Ureter (tissue), 1 donor: ENCODE measurements at places on chromosomes 12 and 14. TPM values are rescaled to one million over a fixed set of nuclear protein-coding genes. Genes with fewer than 3 reads are reported as not detected.

SYT10 gene
- 0.16 TPM for total RNA-seq

SERPINA1 gene
- total RNA-seq, result 13.8 TPM

GALNT16 gene
- 1.6 TPM for total RNA-seq

DNA sequence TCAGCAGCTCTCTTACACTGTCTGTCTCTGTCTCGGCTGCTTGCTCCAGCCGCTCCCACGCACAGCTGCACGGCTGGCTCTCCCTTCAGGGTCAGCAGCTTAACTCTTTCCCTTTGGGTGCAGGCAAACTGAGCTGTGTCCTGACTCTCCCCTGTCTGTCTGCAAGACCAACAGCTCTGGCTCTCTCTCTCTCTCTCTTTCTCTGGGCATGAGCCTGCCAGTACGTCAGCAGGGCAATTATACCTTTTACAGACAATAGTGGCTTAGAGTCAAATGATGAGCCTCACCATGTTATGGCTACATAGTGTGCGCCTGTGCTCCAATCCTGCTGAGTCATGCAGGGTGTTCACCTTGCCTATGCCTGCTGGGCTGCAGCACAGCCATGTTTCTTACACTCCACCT lies 120.5 kb upstream of the DDHD1 start:
- DNase-seq, result no peak

DNA sequence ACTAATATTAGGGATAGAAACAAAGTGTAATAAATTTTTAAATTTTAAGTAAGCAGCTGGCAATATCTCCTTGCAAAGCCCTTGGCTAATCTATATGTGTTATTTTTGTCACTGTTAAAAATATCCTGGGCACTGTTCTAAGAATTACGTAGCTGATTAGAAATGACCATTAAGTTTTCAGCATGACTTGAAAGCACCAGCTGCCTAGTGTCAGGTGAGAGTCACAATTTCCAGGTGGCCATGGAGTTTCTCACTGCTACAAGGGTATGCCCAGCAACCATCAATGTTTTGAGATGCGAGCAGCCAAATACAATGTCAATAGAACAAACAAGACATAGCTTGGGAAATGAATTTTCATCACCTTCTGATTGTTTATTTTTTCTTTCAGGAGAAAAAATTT lies 23.3 kb upstream of the GYS2 start:
- no peak for DNase-seq

DNA sequence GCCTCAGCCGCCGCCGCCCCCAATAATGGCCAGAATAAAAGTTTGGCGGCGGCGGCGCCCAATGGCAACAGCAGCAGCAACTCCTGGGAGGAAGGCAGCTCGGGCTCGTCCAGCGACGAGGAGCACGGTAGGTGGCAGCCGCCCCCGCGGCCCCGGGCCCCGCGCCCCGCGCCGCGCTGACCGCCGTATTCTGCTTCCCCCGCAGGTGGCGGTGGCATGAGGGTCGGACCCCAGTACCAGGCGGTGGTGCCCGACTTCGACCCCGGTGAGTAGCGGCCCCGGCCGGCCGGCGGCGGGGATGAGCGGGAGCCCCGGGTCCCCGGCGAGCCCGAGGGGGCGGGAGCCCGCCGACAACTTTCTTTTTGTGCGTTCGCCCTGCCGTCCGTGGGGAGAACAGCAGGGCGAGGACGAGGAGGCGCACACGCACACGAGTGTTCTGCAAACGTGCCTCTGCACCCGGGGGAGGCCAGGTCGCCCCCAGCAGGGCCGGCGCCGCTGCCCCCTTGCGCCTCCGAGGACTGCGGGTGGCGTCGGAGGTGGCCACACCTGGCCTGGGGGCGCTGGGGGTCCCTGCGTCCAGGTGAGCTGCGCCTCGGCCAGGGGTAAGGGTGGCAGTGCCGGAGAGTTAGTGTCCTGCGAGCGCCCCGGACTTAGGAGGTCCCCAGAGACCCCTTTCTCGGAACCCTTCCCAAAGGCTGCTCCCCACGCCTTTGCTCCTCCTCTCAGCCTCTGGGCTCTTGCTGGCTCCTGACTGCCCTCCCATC lies 794 bp downstream of the RCOR1 start:
- DNase-seq, result peak; percentile 53

- no peak for DNase-seq
Measured at GRCh38 chr12:124171231-124171979, 123.5 kb upstream of the RFLNA start.

DNA sequence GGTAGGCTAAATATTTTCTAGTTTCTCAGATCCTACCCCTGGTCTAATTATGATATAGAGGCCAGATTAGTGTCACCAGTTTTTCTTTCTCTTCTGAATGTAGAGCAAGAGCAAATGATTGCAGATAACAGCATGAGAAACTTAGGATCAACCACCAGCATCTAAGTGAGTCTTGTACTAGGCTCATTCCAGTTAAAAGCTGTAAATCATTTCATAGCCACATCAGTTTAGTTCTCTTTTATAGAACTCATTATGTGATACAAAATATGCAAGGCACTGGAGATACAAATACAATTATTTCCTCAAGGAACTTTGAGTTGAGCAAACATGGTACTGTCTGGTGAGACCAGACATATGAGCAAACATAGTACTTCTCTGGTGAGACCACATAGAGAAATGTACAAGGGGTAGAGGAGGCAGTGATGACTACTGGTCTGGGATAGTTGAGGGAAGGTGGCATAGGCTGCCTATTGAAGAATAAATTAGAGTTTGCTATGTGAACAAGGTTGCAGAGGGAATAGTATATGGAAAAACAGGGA lies 59.5 kb downstream of the CRADD start:
- DNase-seq, result no peak

- no peak for DNase-seq
Measured at GRCh38 chr14:63855281-63855680, 2.5 kb downstream of the SYNE2 start.

- DNase-seq, result no peak
Measured at GRCh38 chr12:49026101-49026500, 7.5 kb upstream of the PRKAG1 start.

DNA sequence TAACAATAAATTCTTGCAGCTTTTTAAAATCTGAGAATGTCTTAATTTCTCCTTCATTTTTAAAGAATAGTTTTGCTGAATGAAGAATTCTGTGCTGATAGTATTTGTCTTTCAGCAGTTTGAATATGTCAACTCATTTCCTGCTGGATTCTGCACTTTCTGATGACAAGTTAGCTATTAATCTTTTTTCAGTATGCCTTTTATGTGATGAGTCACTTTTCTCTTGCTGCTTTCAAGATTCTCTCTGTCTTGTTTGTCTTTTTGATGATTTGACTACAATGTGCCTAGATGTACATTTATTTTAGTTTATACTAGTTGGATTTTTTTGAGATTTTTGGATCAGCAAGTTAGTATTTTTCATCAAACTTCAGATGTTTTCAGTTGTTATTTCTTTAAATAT lies 87.9 kb upstream of the AVPR1A start:
- DNase-seq, result no peak
